ENCODE measurements at places on chromosomes 3 and 15.

- DNase-seq, result no peak
These were observed 384.8 kb upstream of the TGFBR2 start for GRCh38 chr3:30221619-30222018.

DNA sequence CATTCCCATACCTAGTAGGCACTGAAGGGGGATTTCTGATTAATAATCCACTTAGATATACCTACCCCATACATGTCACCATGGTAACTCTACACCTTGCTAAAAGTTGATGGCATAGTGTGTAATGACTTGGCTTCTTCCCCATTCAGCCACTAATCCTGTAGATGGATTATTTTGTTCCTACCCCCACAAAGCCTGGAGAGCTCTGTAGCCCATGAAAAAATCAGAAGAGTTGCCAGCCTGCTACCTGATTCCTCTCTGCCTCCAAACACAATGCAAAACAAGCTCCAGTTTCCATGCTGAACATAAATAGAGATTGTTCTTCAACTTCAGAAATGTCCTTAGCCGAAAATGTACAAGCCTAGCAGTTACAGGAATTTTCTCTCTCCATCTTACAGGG is 98.9 kb upstream of the PFN2 start:
- DNase-seq, result no peak

DNA sequence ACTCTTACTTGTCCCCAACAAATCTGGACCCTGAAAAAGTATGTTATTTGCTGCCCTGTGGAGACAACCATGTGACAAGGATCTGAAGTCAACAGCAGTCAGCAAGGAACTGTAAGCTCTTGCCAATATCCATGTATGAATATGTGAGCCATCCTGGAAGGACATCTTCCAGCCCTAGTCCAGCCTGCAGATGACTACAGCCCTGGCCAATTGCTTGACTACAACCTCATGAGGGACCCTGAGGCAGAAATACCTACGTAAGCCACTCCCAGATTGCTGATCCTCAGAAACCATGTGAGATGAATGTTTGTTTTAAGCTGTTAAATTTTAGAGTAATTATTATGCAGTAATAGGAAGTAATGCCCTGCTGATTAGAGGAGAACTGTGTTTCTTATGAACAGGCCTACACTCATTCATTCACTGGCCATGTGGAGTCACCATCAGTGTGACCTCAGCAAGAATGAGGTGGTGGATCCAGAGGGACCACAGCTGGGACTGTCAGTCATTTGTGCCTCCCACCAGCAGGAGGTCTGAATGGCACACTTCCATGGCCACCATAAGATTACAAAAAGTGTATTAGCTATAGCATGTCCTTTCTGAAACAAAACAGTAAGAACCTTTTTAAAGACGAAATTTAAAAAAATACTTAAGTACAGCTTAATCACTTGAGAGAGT is 92.6 kb downstream of the TFDP2 start:
- no peak for DNase-seq

GRCh38 chr3:175073219-175073905 is 214.2 kb downstream of the NAALADL2 start:
- no peak for DNase-seq

- DNase-seq, result no peak
These were observed 665.9 kb downstream of the SQOR start for GRCh38 chr15:46300716-46301115.

DNA sequence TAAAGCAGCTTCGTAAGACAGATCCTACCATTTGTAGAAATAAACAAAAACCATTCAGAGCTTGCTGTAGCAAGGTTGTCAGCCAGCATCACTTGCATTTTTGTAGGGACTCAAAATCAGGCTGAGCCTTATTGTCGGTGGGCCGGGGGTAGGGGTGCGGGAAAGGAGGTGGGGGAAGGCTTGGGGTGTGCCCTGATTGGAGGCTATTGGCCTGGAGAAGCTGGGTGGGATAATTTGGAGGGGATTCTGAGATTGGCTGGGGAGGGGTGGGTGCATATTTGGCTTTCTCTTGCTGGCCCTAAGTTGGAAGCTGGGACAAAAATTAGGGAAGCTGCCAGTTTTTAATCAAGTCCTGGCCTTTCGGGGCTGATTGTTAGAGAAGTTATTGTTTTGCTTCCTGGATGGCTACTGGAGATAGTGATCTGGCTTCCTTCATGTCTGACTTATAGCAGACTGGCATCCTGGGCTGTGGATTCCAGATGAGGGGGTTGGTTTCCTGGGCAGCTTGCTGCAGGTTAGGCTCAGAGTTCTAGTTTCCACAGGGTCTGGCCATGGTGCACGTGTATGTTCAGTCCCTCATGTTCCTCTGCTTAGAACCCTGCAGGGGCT is 22.8 kb downstream of the STOML1 start:
- no peak for DNase-seq

- no peak for DNase-seq
These were observed 59.8 kb downstream of the SFMBT1 start for GRCh38 chr3:52986049-52986448.

DNA sequence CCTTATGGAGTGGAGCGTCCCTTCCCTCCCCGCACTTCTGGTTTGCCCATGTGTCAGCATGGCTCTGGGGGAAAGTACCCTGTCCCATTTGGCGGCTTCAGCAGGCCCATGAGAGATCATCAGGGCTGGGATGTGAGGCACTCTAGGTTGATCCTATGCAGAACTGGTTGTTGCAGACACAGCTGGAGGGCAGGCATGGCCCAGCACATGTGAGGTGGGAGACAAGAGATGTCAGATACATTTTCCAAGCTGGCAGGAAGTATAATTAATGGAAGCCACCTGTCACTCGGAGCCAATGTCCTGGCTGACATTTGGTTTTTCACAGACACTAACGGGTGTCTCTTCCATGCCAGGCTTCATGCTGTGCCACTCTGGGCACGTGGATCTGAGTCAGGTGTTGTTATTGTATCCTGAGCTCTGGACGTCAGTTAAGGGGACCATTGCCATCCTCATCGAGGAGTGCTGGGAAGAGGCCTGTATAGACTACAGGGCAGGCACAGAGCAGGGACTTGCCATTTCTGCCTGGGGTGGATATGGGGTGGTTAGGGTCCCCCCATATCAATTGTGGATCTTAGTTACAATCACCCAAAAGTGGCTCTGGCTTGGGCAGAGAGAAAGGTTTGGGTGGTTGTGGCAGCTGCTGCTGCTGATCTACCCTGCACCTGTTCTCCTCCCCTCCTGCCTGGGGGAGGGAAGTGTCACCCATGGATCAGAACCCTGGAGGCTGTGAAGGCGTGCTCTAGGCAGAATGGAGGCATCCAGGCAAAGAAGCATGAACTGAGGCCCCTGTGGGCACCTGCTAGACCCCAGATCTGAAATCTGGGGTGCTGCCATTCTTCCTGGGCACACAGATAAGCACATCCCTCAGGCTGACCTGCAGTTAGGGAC is 140.7 kb downstream of the FBLN2 start:
- DNase-seq, result no peak

GRCh38 chr15:92146511-92147150 is 247.1 kb upstream of the ST8SIA2 start:
- no peak for DNase-seq

DNA sequence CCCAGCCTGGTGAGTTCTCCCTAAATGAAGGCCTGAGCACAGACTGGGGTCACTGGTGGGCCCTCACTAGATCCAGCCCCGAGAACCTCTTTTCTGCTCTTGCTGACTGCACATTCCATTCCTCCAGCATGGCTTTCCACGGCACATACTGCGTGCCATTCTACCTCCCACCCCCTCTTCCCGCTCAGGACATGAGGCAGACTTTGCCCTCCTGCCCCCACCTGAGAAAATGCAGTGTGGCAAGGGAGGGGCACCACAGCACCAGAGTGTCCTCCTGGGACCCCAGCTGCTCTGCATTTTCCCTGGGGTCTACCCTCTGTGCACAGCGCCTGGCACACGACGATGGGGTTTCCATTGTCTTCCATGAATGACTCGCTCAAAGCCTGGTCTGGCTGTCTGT is 6.1 kb upstream of the SLCO2A1 start:
- DNase-seq, result no peak

DNA sequence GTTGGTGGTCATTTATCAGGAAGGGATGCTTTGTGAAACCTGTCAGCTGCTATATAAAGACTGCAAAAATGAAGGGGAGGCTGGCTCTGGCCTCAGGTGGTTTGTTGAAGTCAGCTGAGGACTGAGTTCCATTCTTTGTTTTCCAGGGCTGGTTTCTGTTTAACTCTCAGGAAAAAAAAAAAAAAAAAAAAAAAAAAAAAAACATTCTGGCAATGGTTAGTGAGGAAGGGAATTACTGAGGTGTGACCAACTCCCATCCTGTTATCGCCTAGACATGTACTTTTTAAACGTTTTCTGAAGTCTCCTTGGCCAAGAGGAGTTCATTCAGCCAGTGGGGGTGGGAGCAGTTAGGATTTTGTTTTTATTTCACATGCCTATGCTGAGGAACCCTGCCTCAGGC is 316.3 kb downstream of the OXSM start:
- DNase-seq, result no peak

- DNase-seq, result no peak
These were observed 1025.4 kb downstream of the SQOR start for GRCh38 chr15:46660096-46660842.

GRCh38 chr15:25985165-25985564 is 122.0 kb upstream of the ATP10A start:
- DNase-seq, result no peak

DNA sequence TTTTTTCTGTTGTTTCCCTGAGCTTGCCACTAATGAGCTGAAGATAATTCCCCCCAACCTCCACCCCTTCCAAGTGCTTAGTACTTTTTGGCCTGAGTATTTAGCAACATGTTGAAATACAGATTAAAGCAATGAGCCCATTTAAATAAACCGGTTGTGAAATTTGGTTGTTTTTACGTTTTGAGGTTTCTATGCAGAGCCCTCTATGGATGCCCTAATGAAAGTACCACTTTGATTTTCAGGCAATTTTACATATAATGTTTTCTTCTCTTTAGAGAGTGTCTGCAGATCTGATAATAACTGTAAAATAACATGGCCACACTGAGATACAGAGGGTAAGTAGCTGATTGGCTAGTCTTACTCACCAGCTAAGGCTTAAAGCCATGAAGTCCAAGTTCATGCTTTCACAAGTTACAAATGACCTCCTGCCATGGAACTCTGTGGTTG is 139.4 kb upstream of the SLC7A14 start:
- no peak for DNase-seq

GRCh38 chr3:12709334-12709733 is 45.4 kb upstream of the RAF1 start:
- no peak for DNase-seq

GRCh38 chr15:73244333-73244732 is 124.4 kb downstream of the HCN4 start:
- no peak for DNase-seq

DNA sequence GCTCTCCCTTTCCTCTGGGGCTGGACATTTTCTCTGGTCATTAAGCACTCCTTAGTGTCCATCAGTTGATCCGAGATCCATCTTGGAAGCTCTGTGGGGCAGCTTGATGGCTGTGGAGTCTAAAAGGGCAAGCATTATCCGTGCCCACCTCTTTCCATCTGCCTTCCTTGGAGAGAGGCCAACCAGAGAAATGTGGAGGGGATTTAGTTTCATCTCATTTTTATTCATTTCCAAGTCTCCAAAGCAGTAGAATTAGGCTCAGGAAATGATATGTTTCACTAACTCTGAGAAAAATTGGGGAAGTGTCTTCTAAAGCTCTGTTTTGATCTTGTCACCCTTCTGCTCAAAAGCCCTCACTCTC is 95.9 kb upstream of the KLHL25 start:
- no peak for DNase-seq

DNA sequence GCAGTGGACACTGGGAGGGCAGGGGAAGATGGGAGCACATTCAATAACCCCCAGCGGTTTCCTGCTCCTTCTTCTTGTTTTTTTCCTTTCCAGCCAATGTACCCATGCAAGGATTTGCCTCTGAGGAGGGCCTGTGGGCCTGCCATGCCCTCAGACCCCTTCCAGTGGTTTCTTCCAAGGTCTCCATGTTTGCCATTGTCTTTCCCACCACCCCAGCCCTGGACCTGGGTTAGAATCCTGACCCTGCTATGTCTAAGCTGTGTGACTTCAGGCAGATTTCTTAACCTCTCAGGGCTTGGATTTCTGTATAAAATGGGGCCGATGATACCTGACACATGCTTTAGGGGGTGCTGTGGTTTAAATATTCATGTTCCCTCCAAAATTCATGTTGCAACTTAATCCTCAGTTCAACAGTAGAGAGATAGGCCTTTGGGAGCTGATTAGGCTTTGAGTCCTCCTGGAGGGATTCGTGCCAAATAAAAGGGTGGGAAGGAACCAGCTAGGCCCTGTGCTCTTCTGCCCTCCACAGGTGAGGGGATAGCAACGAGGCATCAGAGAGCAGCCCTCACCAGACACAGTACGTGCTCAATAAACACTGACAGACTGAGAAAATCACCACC is 46.3 kb upstream of the FLNB start:
- no peak for DNase-seq

- DNase-seq, result no peak
These were observed 11.6 kb upstream of the XCR1 start for GRCh38 chr3:46038916-46039315.

GRCh38 chr3:17846466-17846865 is 104.0 kb upstream of the TBC1D5 start:
- no peak for DNase-seq

- DNase-seq, result no peak
These were observed 5.9 kb downstream of the SCN5A start for GRCh38 chr3:38643592-38643991.

- no peak for DNase-seq
These were observed 14.4 kb downstream of the CCDC32 start for GRCh38 chr15:40550341-40551037.

DNA sequence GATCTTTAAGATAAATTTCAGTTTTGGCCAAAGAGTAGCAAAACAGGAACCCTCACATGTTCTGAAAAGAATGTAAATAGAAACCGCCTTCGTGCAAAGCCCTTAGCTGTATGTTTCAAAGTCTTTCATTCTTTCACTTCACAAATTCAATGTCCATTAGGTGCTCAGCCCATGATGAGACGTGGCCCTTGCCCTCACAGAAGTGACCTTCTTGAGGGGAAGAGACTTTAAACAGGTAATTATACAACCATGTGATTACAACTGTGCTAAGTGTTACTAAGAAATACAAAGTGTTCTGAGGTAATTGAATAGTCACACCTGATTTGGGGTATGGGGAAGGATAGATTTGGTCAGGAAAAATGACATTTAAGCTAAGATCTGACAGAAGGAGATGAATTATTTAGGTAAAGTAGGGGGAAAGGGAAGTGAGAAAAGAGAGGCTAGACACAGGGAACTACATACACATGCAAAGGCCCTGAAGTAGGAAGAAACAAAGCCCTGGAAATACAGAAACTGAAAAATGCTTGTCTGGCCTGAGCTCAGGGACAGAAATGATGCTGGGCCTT is 19.6 kb downstream of the HSPBAP1 start:
- DNase-seq, result no peak

- no peak for DNase-seq
These were observed 15.4 kb upstream of the CX3CR1 start for GRCh38 chr3:39295184-39295775.

Measured in NCI-H510A (cell line).